Activated B cell treated with CpG ODN at 0.5 μM for 24 hours (primary cell): ENCODE measurements at places on chromosomes 7 and 10. TPM values are rescaled to one million over a fixed set of nuclear protein-coding genes. Genes with fewer than 3 reads are reported as not detected.

ADGRA1 gene
- total RNA-seq = not detected in 2 replicates

TEX36 gene
- not detected in 2 replicates for total RNA-seq

MRC1 gene
- 0.11 and 0.15 TPM in 2 replicates for total RNA-seq

DHX32 gene
- total RNA-seq = 15.5 and 16.4 TPM in 2 replicates

PCLO gene
- 0.05 and 0.07 TPM in 2 replicates for total RNA-seq

CYP2C9 gene
- not detected in 2 replicates for total RNA-seq

VSTM2A gene
- total RNA-seq = not detected in 2 replicates

JMJD1C gene
- 167 and 176 TPM in 2 replicates for total RNA-seq

HACD1 gene
- 1.8 and 2.6 TPM in 2 replicates for total RNA-seq
